ENCODE measurements at places on chromosomes 11 and 22.

GRCh38 chr22:40179526-40179925 lies 1.8 kb downstream of the TNRC6B start:
- no peak for DNase-seq

- peak; percentile 68 for DNase-seq
Measured at GRCh38 chr11:78946945-78947902, 372.6 kb upstream of the NARS2 start.

DNA sequence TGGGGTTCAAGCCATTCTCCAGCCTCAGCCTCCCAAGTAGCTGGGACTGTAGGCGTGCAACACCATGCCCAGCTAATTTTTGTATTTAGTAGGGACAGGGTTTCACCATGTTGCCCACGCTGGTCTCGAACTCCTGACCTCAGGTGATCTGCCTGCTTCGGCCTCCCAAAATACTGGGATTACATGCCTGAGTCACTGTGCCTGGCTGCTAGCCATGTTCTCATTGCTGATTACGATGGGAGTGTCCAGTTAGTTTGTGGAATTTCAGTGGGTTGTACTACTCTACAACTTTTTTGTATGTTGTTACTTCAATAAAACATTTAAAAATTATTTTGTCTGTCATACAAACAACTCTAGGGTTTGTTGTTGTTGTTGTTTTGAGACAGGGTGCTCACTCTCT lies 4.8 kb upstream of the VPS11 start:
- peak; percentile 31 for DNase-seq

- peak; percentile 82 for DNase-seq
Measured at GRCh38 chr11:112977755-112978154, 16.5 kb downstream of the NCAM1 start.

DNA sequence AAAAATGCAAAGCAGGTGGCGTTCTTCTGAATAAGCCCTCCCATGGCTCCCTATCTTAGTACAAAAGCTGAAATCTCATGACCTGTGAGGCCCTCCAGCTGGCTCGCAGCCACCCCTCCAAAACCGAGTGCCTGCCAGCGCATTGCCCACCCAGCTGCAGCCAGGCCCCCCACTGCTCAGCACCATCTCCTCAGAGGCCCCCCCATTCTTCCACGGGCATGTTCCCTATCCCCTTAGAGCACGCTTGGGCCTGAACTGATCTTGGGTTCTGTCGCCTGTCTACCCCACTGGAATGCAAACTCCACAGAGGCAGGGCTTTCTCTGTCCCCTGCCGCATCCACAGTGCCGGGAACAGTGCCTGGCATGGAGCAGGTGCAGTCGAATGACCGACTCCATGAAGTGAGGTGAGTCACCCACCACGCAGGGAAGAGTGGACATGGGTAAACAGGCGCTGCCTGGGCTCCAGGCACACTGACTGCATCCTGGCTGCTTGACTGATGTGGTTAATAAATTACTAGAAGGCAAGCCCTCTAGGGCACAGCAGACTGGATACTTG lies 11.3 kb upstream of the EFCAB6 start:
- no peak for DNase-seq

DNA sequence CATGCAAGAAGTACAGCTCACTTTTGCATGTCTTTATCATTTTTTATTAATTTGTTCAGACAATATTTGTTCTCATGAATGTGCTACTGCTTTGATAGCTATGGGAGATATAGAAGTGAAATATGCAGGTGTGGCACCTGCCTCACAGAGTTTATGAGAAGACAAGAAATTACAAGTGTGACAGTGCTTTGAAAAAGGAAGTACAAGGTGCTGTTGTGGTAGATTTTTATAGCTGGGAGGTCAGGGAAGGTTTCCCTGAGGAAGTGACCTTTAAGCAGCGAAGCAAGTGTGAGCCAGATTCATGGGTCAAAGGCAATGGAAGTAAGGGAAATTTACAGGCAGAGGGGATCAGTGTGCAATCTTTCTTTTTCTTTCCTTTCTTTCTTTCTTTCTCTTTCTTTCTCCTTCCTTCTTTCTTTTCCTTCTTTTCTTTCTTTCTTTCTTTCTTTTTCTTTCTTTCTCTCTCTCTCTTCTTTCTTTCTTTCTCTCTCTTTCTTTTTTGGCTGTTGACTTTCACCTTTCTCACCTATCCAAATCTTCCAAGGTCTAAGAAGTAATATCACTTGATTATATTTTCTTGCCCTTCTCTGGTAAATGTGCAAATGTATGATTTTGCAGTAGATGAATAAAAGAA lies 6.4 kb upstream of the BMAL1 start:
- DNase-seq: no peak

- no peak for DNase-seq
Measured at GRCh38 chr11:116598036-116598435, 174.8 kb downstream of the BUD13 start.

DNA sequence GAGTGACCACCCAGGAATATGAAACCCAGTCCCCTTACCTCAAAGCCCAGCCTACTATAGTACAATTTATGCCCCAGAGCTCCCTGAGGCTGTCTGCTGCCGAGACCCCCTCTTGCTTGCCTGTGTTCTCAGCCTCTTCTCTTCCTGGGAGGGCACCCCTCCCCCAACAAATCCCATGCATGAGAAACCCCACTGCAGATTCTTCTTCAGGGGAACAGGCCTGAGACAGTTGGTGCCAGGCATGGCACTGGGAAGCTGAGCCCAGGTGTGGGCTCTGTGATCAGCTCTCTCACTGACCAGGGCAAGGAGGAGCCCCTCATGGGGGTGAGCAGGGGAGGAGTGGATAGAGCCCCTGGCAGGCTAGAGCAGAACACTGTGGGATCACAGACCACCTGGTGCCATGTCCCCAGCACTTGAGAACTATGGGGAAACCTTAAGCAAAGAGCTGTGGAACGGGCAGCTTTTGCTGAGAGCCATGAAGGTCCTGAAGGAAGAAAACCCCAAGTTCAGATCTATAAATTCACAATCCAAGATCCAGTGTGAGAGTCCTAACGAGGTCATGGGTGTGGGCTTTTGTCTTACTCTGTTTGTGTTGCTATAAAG lies 46.5 kb upstream of the TH start:
- DNase-seq: no peak

DNA sequence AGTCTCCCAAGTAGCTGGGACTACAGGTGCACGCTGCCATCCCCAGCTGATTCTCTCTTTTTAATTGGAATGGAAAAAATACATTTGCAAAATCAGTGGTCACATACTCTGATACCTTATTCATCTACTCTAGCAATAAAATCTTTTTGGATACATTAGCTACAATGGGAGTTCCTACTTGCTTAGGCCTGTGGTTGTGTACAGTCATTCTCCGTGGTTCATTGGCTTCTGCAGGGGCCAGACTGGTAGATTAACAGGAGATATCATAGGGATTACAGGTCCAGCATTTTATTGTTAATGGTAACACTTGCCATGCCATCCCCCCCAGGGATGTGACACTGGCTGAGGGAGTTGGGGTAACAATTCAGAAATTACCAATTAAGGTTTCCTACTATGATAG lies 140.0 kb downstream of the ADAMTS15 start:
- DNase-seq: peak; percentile 26

GRCh38 chr11:47523490-47524225 lies 29.3 kb downstream of the CELF1 start:
- DNase-seq: peak; percentile 80

DNA sequence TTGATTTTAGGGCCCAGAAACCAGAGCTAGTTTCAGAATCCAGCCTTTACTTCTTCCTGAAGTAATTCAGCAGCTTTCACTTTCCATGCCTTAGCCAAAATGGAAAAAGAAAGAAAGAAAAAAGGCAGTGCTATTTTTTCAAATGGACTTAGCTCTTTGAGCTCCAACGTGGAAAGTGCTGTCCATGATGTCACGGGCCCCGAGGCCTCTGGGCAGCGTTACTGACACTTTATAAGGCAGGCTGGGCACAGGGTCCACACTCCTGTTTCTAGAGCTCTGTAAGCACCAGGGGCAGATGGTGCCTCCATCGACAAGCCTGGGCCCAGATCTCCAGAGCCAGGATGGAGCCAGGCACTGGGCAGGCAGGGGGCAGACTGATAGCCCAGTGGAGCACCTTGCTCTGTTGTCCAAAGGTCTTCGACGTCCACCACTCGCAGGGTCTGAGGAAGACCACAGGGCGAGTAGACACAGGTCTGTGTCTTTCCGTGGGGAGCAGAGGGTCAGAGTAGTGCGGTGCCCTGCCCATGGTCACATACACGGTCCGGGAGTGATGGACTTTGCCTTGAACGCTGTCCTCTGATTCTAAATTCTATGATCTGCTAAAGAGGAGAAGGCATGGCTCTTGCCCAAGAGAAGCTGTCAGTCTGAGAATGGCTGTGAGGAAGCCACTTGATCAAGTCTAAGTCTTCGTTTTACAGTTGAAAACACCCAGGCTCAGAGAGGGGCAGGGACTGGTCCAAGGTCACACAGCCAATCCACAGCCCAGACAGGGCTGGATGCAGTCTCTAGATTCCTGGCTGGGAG lies 22.0 kb upstream of the WNT11 start:
- DNase-seq: no peak

- DNase-seq: peak; percentile 79
Measured at GRCh38 chr11:119236490-119236889, 30.4 kb downstream of the CBL start.

DNA sequence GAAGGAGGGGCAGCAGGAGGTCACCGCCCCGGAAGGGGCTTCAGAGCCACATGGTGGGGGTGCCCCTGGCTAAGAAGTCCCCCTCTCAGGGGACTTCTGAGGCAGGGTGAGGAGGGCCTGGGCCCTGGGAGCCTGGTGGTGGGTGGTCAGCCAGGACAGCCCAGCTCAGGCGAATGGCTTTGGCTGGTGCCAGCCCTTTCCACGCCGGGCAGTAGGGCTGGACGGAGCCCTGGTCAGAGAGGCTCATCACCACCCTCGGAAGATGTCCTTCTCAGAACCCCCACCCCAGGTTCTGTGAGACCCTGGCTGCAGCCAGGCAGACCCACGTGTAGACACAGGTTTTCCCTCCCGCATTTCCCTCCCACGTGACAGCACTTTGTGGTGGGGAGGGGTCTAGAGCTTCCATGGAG lies 35.9 kb downstream of the OSBPL5 start:
- DNase-seq: no peak

- no peak for DNase-seq
Measured at GRCh38 chr11:13015753-13016152, 6.6 kb downstream of the RASSF10 start.

DNA sequence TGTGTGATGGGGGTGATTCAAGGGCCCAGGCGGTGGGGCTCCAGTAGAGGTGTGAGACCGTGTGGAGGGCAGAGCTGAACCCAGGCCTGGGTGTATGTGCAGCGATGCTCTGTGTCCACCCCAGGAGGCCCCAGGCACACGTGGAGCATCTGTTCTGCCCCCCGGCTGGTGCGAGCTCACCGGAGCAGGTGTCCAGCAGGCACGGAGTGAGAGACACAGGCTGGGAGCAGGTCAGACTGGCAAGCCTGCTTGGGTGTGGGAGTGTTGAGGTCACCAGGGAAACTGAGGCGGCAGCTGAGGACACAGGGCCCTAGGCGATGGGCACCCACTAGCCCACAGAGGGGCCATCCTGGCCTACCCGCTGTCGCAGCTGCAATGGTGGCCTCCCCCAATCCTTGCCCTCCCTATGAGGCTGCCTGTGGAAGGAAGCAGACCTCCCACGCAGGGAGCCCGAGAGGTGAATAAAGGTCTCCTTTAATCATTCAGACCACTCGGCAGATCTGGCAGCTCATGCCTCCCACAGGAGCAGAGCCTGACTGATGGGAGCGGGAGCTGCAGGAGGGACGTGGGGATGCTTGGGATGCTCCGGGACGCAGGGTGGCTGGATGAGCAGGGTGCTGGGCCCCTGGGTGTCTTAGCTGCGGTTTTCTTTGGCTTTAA lies 1165.1 kb downstream of the BRD1 start:
- DNase-seq: no peak

GRCh38 chr22:26576026-26576680 lies 13.8 kb downstream of the TPST2 start:
- DNase-seq: peak; percentile 39

Data from fibroblast of skin of abdomen (primary cell).